ENCODE measurements at places on chromosomes 11 and 22. TPM values are rescaled to one million over a fixed set of nuclear protein-coding genes. Genes with fewer than 3 reads are reported as not detected.

DNA sequence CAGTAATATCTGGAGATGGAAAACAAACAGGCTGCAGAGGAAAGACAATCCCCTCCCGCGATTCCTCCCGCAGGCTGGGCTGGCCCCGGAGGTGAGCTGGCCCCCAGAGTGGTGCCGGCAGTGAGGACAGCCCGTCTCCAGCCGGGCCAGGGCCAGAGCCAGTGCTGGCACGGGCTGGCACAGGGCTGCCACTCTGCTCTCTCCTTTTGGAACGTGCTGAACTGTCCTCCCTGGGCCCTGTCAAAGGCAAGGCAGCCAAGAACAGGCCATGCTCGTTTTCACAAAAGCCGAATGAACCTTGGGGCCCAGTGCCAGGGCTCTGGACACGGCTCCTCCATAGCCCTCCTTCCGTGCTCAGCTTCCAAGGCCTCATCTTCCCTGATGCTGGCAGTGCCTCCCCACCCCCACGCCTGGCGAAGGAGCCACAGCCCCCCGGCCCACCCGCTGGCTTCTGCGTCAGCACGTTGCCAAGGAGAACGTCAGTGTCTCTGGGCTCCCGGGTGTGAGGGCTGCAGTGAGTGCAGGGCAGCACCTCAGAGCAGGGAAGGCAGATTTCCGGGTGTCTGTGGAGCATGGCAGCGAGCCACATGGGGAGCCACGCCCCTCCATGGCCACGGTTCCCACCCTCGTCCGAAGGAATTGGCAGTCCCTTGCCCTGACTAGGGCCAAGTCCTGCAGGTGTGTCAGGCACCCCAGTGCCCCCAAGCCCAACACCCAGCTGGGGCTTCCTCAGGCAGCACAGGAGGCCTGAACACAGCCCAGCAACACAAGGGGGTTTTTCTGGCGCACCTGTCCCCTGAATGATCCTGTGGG is 28.6 kb downstream of the GNAZ start:
- no peak for DNase-seq

DNA sequence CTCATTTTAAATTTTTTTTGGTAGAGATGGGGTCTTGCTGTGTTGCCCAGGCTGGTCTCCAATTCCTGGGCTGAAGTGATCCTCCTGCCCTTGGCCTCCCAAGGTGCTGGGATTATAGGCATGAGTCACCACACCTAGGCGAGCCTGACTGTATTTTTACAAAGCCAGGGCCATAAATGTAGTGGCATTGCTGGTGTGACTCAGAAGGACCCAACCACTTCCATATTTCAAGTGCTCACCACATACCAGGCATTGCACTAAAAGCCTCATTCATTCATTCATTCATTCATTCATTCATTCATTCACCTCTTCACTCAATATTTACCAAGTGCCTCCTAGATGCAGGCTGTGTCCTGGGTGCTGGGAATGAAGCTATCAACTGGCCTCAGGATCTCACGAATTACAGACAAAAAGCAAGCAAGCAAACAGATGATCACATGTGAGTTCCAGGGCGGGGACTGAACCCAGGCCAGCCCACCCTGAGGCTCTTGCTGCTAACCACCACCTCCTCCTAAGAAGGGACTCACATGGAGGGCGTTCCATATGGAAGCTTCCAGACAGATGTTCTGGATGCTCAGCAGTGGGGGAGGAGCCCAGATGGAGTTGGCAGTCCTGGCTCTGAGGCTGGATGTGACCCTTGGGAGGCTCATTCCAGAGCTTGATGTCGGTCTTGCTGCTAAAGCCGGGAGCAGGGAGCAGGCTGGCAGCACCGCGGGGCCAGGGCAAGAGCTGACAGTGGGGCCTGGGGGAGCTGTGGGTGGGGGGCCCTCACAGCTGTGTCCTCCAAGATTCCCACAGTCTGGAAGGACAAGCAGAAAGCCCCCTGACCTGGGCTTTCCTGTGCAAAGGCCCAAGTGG is 158.8 kb downstream of the CTTN start:
- DNase-seq: peak; percentile 82

DNA sequence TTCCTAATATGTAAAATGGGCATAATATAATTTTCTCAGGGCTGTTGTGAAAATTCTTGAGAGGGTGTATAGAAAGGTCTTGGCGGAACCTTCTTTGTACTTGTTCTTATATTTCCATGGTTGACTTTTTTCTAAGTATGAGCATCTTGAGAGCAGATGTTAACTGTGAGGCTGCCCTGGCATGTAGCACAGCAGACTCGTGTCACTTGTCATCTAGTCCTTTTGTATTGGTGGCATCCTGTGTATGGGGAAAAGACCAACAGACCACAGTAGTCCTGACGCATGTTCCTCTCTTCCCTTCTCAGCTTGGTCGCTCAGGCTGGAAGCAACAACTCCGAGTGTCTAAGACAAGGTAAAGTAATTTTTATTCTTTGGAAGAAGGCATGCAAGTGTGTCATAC is 153.8 kb upstream of the ZBED5 start:
- DNase-seq: peak; percentile 76

- no peak for DNase-seq
These were observed 556.5 kb downstream of the INSC start for GRCh38 chr11:15671216-15671615.

DNA sequence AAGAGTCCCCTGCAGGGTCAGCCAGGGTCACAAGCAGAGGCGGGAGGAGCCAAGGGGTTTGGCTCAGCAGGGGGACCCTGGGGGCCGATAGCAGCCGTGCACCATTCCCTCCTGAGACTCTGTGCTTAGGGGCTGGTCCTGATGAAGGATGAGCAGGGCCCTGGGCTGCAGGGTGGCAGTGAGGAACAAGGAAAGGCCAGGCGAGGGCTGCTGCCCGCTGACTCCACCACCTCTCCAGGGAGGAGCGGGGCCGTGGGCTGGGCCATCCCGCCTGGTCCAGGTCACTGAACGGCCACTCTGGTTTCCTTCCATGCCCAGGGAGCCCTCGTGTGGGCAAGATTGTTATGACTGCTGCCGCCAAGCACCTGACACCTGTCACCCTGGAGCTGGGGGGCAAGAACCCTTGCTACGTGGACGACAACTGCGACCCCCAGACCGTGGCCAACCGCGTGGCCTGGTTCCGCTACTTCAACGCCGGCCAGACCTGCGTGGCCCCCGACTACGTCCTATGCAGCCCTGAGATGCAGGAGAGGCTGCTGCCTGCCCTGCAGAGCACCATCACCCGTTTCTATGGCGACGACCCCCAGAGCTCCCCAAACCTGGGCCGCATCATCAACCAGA is 9.2 kb upstream of the NDUFS8 start:
- no peak for DNase-seq

DNA sequence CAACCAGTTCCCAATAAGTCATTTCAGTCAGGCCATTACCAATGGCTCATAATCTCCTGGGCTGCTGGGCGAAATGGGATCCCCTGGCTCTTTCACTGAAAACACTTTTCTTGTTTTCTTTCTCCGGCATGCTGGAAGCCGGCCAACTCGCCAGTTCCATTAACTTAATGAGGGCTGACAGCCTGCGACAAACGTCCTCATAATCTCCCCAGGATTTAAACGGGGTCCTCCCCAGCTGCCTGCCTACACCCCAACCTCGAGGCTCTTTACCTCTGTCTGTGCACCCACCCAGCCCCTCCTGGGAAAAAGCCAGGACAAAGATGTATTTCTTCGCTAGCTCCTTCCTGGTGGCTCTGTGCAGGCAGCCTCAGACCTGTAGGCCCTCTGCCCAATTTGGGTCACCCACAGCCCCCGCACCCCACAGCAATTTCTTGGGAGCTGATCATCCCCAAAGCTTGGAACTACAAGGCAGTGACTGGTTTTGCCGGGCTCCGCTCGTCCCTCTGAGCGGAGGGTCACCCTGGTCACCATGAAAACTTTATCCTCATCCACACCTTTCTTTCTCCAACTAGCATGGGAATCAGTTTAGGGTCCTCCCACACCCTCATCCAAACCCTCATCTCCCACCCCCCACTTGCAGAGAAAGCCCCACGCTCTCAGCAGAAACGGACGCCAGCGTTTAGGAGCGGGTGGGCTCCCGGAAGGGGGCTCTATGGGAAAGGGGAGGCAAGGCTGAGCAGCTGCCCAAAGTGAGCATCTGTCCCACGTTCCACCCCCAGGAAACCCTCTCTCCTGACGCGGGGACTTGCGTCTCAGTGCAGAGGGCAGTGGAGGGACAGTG is 51.1 kb upstream of the KCNQ1OT1 start:
- DNase-seq: no peak

DNA sequence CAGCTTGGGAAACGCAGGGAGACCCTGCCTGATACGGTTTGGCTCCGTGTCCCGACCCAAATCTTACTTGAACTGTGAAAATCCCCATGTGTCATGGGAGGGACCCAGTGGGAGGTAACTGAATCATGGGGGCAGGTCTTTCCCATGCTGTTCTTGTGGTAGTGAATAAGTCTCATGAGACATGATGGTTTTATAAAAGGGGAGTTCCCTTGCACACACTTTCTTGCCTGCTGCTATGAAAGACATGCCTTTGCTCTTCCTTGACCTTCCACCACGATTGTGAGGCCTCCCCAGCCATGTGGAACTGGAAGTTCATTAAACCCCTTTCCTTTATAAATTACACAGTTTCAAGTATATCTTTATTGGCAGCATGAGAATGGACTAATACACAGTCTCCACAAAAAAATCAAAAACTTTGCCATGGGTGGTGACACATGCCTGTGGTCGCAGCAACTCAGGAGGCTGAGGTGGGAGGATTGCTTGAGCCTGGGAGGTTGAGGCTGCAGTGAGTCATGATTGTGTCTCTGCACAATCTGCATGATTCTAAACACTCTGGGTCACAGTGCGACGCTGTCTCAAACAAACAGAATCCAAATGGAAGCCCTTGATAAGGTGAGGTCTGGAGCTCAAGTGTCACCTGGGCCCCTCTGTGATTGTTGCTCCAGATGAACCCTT is 34.9 kb downstream of the SYN3 start:
- no peak for DNase-seq

GRCh38 chr22:31935961-31936635 is 8.2 kb upstream of the YWHAH start:
- DNase-seq: no peak

DNA sequence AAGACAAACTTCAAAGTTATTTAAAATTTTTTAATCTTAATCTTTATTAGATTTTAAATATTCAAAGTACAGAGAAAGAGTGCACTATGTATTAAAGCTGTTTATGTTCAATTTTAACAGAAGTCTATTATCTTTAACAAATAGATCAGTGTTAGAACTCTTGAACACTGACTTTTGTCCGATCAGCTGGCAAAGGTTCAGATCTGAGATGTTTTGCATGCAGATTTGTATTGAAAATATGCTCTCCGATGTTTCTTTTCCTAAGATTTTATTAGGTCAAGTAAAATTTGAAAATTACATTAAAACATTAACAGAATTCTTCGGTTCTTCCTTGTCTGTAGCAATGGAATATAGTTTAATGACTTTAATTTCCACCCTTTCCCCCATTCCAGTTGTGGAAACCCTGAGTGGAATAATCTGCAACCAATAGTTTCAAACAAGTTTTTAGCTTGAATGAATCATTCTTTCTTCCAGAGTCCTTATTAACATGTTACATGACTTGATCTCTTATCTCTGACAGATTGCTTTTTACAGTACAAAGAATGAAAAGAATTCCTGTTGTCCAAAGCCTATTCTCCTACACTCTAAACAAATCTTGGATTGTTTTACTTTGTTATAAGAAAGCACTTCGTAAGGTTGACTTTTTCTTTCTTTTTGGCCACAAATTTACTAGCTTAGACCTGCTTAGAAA is 11.4 kb upstream of the TCP11L1 start:
- DNase-seq: no peak

- peak; percentile 26 for DNase-seq
These were observed 124.5 kb downstream of the TRIM44 start for GRCh38 chr11:35787013-35787504.

DNA sequence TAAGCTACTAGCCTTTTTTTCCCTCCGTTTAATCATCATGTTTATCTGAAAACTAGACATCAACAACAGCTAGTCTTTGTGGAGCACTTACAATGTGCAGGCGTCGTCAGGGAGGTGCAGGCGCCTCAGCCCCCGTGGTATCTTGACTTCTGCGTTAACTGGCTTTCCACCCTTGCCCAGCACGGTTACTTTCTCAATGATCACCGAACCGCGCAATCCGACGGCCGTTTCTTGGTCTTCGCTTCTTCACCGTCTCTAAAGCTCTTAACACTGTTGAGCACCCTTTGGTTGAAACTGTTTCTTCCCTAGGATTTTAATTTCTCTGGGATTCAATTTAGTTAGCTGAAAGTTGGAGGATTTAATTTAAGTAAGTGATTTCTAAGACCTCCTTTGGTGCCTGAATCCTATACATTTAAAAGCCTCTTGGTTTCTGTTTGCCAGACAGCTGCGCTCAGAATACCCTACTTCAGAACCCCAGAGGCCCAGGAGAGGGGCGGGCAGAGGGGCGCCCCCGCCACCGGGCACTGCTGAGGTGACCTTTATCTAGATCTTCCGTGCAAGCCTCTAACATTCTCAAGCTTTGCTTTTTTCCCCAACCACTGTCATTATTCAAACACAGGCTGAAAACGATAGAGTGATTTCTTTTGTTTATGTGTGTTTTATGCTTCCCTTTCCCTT is 18.0 kb upstream of the TMEM218 start:
- DNase-seq: no peak

DNA sequence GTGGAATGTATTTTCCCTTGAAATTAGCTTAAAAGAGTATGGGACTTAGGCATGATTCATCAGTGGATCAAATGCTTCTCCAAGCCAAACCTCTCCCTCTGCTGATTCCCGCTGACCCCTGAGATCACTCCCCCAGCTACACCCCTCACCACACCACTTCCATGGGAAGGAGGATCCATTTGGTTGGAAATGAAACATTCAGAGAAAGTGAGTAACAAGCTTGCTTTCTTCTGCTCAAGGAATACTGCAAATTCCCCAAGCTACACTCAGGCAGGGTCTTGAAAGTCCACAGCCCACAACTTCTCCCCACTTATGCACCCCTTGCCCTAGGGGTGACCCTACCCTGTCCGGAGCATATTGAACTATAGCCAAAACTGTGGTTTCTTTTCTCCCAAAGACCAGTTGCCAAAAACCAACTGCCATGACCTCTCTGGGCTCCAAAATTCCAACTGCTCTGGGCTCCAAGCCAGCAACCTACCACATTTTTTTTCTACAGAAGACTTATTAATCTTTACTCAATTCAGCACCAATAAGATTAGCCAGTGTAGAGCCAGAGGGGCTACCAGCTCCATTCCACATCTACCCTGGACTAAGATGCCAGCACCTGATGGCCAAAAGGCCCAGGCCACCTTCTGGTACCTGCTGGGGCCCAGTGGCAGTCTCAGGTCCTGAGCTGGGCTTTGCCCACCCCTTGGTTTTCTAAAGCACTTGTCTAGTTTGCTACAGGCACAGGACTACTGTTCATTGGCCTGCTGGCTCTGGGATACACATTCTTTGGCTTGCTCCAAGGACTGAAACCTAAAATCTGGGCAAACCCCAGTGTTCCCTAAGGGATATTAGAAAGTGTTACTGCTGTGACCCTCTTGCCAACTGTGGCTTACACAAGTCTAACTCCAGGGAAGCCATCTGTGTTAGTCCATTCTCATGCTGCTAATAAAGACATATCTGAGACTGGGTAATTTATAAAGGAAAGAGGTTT is 101.1 kb downstream of the MICAL3 start:
- DNase-seq: no peak

Gene DRICH1
- total RNA-seq: 0.39 TPM

Gene ISX
- total RNA-seq: not detected

Gene CCDC116
- total RNA-seq: 0.20 TPM

Gene ASPHD2
- 0.89 TPM for total RNA-seq

Gene OSBP2
- 15.4 TPM for total RNA-seq
